ENCODE measurements at places on chromosomes 3 and 15.

- DNase-seq, result no peak
Observed at GRCh38 chr15:94306700-94307650, 75.6 kb downstream of the MCTP2 start.

DNA sequence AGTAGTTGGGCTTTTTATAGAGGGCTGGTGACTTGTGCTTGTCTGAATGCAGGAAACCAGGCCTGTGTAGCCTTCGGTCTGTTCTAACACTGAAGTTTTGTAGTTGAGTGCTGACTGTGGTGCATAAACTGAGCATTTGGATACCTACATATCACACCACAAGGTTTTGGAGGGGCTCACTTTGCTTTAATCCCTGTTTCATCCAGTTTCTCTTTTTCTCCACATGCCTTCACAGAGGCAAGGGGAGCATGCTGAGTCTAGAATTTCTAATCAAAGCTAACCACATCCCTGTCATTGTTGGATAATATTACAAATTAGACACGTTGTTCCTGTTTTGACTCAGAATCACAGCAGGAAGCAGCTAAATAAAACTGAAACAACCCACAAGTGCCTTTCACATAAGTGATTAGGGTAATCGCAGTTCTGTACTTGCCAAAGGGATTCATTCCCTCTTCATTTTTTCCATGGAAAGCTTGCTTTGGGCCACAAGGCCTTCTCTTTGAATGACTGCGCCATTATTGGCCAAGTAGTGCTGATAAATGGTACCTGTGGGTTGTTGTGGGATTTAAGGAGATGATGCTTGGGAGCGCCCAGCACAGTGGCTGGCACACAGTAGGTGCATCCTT lies 48.9 kb downstream of the TGFBR2 start:
- no peak for DNase-seq

- DNase-seq, result no peak
Observed at GRCh38 chr3:186044968-186045367, 63.9 kb downstream of the ETV5 start.

GRCh38 chr3:124217542-124217941 lies 225.6 kb upstream of the ROPN1 start:
- no peak for DNase-seq

DNA sequence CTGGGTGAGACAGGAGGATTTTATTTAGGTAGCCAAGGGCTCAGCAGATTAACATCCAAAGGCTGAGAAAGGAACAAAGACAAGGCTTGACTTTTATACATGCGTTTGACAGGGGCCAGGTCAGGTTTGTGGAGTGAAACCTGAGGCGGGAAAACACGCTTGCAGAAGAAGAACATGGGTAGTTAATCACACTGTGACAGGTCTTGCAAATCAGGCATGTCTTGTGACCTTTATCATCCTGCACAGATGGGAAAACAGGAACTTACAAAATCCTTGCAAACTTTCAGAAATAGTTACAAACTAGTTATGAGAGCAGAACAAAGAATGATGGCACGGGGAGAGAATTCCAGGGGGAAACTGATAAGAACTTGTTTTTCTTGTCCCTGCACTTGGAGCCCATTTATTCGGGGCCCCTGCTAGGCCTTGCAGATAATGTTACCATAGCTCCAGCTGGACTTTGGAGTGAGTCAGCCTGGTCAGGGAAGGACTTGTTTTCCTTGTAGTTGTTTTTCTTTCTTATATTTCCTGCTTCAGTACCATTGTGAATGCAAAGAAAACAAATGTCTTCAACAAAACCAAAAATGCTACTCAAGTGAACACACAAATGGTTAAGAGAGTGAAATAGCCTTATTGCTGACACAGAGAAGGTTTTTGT lies 965.9 kb upstream of the ROBO1 start:
- DNase-seq, result no peak

DNA sequence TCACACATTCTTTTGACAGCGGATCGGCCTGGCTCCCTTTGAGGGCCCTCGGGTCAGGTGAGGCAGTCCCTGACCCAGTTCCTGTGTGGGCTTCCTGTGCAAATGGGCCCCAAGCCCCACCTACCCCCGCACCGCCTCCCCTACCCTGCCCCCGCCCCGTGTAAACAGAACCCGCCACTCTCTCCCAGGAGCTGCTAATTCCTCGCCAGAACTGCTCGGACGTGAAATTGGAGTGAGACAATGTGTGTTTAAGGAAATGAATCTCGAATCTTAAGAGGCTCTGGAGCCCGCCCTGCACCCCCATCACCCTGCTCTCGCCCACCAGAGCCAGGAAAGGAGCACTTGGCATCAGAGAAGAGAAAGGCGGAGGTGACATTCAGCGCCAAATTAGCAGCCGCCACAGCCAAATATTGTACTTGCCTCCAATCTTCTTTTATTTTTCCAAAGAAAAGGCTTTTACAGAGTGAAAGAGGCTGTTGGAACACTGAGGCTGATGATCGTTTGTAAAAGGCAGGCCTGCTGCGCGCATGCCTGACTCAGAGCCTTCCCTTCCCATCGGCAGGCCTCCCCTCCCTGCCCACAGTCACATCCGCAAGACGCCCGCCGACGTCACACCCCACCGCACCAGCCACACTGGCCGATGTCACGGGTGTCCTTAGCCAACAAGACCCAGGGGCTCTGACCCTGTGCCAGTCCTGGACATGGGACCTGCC lies 53.1 kb downstream of the CACNA2D2 start:
- DNase-seq, result no peak

DNA sequence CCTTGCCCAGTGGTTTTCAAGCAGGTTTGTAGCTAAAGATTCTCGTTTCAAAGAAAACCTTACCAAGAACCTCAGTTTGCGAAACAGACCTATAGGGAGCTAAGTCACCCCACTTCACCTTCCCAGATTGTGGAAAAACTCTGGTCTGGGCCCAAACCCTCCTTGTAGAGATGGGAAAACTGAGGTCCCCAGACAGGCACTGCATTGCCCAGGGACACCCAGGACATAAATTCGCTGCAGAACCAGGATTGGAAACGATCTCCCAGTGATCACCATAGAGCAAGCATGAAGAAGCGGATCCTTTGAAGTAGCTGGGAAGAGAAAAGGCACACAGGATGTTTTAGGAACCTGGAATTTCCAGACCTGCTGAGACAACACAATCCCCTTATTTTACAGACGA lies 85.6 kb upstream of the PIAS1 start:
- DNase-seq, result peak; percentile 37

- DNase-seq, result no peak
Observed at GRCh38 chr3:60053526-60054265, 1003.9 kb upstream of the CFAP20DC start.

GRCh38 chr3:195111319-195111705 lies 159.6 kb downstream of the XXYLT1 start:
- no peak for DNase-seq

- DNase-seq, result no peak
Observed at GRCh38 chr3:128338536-128339330, 128.0 kb downstream of the DNAJB8 start.

DNA sequence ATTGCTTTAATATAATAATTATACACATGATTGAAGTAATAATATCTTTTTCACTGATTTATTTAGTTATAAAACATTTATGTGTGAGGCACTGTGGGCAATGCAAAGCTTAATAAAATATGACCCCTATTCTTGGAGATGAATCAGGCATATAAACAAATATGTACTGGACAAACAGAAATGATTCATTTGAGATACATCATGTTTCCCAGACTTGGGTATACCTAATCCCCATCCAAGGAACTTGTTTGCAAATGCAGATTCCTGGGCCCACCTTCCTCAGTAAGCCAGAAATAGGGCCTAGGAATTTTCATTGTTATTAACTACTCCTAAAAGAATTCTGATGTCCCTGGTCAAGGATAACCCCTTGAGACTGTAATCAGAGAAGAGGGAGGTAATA lies 184.2 kb downstream of the CHL1 start:
- no peak for DNase-seq

DNA sequence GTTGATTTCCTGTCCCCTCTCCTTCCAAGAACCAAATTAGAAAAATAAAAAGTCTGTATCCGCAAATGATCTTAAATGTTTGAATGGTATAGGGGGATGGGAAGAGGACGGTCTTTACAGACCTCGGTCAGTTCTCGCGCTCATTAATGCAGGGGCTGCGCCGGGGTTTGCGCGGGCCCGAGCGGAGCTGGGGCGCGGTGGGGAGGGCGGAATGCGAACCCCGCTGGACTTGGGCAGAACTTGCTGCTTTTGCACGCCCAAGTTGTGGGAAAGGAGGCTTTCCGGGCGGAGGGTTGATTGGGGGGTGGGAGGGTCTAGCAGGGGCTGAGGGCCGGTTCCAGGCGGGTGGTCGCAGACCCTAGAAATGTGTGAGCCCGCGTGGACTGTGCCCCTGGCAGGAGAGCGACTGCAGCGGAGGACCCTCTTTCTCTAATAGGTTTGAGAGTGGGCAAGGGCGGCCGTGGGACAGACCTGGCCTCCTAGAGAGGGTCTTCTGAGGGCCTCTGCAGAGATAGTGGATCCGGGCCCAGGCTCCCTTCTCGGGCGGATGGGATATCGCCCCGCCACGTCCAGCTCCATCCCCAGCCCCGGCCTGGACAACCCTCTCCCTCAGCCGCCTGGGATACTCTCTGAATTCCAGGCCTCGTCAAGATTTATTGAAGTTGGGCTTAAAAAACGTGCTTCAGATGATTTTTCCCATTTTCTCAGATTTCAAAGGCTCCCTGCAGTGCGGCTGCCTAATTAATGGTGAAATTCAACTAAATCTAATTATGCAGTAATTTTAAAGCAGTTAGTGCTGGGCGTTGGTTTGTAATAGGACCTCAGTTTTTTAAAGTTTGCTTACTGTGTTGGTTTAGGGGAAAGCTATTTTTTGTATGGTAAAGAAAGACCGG lies 11.3 kb downstream of the NR2F2 start:
- DNase-seq, result peak; percentile 20

DNA sequence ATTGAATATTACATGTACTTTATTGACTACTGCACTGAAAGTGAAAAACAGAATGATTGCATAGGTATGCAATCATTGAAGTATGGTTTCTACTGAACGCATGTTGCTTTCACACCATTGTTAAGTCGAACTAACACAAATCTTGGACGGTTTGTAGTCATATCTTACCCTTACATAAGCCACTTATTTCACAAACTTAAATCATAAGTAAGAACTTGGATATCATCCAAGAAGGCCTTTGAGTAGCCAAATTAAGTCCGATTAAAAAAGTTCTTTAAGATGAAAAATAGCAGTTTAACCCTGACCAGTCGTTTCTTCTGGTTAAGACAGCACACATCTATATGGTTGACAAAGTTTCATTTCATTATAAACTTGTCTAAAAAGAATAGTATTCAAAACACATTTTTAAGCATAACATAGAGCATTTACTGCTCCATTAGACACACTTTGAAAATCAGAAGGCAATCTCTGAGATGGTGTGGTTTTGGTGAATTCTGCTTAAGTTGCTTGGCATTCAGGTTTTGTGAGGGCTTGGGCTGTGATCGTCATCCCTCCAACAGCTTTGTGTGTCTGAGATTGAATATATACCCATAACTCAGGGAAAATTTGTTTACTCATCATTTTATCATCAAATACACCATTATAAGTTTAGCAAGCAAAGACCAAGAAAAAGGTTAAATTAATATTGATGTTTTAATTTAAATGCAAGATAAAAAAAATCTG lies 92.2 kb downstream of the NFKBIZ start:
- no peak for DNase-seq

DNA sequence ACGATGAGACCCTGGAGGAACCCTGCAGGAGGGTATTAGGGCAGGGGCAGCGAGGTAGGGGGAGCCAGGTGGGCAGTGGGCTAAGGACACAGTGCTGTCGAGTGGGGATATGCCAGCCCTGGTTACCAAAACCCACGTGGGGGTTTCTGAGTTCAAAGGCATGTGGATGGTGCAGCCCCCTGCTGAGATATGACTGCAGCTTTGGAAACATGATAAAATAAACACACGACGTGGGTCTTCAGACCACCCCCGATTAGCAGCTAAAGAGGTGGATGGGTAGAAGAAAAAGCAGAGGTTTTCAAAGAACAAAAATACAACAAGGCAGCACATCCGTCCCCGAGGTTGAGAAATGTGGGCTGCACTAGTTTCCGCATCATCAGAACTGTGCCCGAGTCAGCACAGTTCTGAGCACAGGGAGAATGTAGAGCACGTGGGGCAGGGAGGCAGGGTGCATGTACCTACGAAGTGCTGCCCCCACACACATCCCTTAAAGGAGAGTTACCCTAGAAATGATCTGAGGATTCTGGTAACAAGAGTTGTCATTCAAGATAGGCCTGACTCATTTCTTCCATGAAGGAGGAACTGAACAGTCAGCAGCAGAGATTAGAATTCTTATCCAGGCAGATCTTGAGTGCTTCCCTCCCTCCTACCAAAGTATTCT lies 121.3 kb downstream of the RPLP1 start:
- no peak for DNase-seq

DNA sequence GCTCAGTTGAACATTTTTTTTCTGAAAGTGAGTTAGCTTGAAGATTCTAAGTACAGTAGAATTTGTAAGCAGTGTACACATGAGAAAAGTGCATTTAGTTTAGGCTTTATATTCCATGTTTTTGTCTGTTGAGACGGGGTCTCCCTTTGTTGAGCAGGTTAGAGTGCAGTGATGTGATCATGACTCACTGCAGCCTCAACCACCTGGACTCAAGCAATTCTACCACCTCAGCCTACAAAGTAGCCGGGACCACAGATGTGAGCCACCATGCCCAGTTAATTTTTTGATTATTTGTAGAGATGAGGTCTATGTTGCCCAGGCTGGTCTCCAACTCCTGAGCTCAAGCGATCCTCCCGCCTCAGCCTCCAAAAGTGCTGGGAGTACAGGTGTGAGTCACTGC lies 5.3 kb upstream of the CSNK1G1 start:
- DNase-seq, result no peak

DNA sequence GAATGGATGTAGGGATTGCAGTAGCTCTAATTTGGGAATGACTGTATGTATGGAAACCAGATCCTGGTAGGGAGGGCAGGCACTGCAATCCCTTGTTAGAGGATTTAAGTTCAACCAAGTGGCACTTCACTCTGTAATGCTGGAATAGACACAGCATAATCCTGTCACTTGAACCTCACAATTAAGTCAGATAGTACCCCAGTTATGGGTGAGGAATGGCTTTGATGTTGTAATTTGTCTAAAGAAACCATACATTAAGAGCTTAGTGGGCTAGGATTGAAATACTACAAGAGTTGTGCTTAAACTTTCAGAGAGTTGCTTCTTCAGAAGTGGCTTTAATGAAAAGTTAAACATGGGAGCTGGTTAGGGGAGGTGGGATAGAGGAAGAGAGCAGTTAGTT lies 9.3 kb downstream of the RAB7A start:
- DNase-seq, result no peak

DNA sequence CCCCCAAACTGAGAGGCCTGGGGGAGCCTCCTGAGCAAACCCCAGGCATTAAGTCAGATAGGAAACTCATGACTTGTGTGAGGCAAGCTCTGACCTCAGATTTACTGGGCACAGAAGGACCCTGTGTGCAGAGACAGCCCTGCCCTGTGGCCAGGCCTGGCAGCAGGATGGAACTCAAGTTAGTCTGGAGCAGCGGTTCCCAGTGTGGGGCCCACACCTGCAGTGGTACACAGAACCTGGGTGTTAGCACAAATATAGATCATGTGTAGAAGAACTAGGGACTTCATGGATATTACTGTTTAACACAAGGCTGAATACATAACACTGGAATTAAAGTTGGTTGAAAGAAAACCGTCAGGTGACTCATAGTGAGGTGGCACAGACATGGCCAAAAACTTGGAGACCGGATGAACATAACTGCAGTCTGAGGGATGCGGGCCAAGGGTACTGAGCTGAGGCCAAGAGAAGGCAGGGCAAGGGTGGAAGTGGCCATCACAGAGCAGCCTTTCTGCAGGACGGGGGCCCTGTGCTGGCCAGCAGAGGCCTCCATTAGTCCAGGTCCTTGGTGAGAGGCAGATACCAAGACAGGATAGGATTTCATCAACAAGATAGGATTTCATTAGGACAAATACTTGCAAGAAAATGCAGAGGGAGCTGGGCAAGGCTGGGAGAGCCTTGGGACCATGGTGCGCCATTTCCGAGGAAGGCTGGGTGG lies 40.9 kb downstream of the IRAK2 start:
- no peak for DNase-seq
